Stimulated activated CD4-positive, alpha-beta T cell treated with anti-CD3 and anti-CD28 coated beads, Interleukin-1b, Interleukin-23, amount 100 ng/mL, for 1 hour (primary cell): ENCODE measurements at places on chromosomes 16 and 17.

DNA sequence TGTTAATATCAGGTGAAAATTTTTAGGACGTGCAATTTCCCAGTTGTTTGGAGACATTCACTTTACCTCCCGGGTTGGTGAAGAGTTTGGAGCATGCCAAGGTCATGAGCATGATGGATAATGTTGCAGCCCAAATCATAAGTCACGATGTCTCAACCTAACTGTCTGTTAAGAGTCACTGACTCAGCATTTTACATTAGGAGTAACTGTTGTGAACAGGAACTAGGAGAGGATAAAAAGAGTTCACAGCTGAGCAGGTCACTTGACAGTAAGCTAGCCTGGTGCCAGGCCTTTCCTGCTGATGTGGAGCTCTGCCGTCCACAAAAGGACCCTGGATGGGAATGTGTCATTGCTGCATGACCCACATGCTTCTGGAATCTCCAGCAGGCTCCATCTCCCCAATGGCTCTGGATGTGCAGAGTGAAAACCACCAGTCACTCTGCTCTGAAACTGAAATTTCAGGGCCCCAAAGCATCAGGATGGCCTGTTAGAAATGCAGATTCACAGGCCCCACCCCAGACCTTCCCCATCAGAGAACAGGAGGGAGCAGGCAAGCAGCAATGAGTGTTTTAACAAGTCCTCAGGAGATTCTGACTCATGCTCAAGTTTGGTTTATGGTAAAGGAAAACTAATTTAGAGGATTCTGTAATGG lies 371.6 kb upstream of the MAF start:
- no peak for DNase-seq

DNA sequence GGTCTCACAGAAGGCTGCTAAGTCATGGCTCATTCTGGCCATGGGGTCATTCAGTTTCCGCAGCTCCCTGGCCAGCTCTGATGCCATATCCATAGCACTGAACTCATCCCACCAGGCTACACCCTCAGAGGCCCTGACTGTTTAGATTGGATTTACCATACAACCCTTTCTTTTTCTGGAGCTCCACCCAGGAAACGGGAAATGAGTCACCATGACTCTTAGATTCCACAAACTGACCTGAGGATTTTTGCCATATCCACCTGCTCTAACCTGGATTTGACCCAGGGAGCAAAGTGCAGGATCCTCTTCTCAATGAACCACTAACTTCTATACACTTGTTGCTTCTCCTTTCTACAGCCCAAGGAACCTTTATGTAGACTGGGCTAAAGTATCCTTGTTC lies 20.3 kb upstream of the CALB2 start:
- no peak for DNase-seq

GRCh38 chr17:32261936-32262510 lies 3.6 kb upstream of the RHBDL3 start:
- no peak for DNase-seq

DNA sequence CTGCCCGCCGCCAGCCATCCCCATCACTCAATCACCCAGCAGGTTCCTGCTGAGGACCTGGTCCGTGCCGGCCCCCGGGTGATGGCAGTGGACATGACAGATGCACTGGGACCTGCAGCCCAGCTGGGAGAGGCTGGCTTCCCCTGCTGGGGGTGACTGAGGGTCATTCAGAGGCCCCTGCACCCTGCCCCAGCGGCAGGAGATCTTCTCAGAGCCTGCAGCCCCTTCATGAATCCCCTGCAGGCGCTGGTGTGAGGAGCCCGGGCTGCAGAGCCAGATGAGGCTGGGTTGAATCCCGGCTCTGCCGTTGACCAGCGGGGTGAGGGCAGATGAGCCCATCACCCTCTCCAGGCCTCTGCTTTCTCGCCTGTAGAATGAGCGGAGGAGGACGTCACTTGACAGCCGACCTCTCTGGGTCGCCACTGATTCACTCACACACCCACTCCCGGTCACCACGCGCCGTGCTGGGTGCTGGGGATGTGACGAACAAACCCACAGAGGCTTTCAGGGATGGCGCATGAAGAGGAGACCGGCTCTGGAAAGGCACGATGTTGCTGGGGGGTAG lies 95.2 kb upstream of the CIBAR2 start:
- no peak for DNase-seq

DNA sequence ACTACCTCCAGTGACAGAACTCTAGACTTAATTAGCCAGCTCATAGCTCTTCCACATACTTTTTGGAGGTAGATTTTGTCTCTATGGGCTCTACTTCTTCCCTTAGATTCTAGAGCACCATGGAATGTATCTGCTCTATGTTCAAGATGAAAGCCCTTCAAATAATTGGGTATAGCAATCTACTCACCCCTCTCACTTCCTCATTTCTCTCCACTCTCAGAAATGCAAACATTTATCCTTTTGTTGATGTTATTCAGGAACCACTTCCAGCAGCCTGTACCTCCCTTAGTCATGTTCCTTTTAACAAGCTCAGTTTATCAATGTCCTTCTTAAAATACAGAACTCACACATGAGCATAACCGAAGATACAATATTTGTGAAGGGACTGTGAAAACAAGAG lies 78.5 kb downstream of the GRIN2A start:
- DNase-seq: no peak

DNA sequence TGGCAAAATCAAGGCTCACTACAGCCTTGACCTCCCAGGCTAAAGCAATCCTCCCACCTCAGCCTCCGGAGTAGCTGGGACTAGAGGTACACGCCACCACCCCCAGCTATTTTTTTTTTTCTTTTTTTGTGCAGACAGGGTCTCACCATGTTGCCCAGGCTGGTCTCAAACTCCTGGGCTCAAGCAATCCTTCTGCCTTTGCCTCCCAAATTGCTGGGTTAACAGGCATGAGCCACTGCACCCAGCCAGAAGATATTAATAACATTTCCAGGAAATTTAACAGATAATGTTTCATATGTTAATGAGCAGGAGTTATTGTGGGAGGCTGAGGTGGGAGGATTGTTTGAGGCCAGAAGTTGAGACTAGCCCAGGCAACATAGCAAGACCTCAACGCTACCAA lies 8.4 kb upstream of the SPG7 start:
- DNase-seq: no peak

- DNase-seq: peak; percentile 19
Measured at GRCh38 chr16:23999663-24000062, 163.9 kb downstream of the PRKCB start.

DNA sequence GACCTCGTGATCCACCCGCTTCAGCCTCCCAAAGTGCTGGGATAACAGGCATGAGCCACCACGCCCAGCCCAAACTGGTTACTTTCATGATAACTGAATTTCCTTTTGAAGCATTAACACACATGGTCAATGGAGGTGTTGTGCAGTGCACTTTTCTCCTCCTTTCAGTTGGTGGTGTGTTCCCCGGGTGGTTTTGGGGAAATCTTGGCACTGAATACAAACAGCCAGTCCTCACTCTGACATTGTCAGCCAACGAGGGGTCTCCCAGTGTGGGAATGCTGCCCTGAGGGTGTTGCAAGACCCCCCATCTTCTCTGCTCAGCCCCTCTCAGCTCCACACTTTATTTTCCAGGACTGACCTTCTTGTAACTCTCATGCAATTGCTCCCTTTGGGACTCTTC lies 70.5 kb downstream of the SOX9 start:
- DNase-seq: no peak

- DNase-seq: no peak
Measured at GRCh38 chr17:19915245-19915978, 47.7 kb upstream of the ULK2 start.

DNA sequence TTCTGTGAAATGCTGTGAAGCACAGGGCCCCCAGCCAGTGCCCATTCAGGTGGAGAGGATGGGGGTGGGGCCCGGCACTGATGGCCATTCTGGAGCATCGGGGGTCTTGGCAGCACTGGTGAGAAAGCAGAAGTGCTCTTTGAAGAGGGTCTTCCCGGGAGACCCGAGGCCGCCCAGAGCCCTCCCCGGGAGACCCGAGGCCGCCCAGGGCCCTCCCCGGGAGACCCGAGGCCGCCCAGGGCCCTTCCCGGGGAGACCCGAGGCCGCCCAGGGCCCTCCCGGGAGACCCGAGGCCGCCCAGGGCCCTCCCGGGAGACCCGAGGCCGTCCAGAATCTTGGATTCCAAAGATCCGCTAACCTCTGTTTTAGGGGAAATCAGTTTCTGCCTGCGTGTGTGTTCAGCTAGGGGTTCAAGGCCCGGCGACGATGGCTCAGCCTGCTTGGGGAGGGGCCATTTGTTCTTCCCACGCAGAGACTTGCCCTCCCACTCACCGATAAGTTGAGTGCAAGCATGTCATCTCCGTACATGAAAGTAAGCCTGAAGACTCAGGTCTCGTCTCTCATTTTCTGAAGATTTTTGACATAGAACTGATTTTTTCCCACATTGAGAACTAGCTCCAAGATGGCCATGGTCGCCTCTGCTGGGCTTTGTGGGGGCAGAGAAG lies 35.2 kb upstream of the CAPN15 start:
- DNase-seq: no peak

GRCh38 chr16:49466881-49467280 lies 93.3 kb downstream of the C16orf78 start:
- no peak for DNase-seq

- no peak for DNase-seq
Measured at GRCh38 chr17:82247182-82247823, 18.5 kb downstream of the SLC16A3 start.

DNA sequence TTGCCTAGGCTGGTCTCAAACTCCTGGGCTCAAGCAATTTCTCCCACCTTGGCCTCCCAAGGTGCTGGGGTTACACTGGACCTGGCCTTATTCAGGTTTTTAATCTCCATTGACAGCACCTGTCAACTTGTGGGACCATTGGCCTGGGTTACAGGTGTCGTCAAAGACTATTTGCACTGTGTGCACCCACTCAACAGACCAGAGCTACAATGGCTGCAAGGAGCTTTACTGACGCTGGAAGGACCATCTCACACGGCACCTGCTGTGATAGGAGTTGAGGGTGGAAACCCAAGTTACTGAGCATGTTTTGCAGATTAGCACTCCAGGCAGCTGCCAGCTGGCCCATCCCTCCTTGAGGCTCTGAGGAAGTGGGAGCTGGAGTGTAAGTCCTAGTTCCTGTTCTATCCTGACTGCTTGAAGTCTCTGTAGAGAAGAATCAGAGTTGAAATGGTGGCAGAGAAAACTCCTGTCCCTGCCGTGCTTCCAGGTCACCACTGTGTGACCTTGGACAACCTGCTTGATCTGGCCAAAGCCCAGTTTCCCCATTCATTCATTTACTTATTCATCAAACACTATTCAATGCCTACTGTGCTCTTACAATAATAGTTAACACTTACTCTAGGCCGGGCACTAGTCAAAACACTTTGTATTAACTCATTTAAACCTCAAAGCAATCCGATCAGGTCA lies 42.4 kb upstream of the LONP2 start:
- DNase-seq: no peak

GRCh38 chr16:35599429-35600160 lies 2140.2 kb downstream of the TP53TG3F start:
- no peak for DNase-seq

DNA sequence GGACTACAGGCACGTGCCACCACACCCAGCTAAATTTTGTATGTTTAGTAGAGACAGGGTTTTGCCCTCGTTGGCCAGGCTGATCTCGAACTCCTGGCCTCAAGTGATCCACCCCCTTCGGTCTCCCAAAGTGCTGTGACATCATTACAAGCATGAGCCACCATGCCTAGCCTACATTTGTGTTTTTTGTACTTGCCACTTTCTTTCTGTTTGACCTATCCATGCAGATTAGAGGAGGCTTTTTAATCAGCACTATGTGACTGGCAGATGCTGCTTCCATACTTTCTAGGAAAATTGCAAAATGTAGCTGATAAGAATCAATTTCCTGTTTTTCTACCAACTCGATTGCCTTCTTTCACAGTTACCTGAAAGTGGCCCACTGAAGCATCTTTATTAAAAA lies 57.3 kb downstream of the B9D1 start:
- DNase-seq: no peak

DNA sequence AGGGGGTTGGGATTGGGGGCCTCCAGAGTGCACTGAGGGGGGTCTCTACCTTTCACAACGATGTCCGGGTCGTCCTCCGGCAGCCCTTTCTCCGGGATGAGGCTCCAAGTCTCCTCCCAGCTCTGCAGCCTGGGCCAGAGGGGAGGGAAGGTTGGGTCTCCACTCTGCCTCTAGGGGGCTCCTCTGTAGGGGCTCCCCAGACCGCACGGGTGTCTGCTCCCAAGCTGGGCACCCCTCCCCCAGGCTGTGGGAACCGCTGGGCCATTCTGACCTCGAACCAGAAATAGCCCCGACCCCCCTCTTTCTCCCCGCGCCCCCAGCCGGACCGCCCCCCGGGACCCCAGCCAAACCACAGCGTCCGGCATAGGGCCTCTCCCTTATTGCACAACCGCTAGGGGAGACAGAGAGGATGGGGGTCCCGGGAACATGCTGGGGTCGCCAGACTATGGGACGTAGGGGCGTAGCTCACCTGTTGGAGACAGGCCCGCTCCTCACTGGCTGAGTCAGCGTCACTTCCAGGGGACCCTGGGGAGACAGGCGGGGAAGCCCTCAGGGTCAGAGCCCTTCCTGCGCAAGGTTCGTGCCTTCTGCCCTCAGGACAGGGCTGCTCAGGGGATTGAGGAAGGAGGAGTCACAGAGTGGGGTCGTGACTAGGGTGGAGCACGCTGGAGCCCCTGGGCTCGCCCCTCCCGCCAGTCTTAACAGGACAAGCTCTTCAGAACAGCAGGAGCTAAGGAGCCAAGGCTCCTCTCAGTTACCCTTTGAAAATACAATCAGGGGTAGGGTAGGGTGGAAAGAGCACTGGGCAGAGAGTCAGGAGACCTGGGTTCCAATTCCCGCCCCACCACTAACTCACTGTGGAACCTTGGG lies 2.7 kb downstream of the PLEKHH3 start:
- no peak for DNase-seq

- DNase-seq: no peak
Measured at GRCh38 chr17:21376759-21377690, 868 bp downstream of the KCNJ12 start.

- DNase-seq: no peak
Measured at GRCh38 chr17:17947966-17948365, 24.2 kb downstream of the TOM1L2 start.

DNA sequence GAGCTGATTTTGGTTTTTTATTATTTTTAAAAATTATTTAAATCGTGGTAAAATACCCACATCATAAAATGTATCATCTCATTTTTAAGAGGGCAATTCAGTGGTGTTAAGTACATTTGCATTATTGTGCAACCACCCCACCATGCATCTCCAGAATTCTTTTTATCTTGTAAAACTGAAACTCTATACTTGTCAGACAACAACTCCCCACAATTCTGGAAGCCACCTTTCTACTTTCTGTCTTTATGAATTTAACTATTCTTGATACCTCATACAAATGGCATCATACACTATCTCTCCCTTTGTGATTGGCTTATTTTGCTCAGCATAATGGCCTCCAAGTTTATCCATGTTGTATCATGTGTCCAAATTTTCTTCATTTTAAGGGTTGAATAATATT lies 97.9 kb downstream of the HS3ST3B1 start:
- no peak for DNase-seq

- no peak for DNase-seq
Measured at GRCh38 chr16:14003074-14003570, 68.0 kb upstream of the MRTFB start.
